Body of pancreas (tissue), 4 donors: ENCODE measurements at places on chromosomes 16 and 17. TPM values are rescaled to one million over a fixed set of nuclear protein-coding genes. Genes with fewer than 3 reads are reported as not detected.

NPTX1 gene
- total RNA-seq: not detected

SHPK gene
- total RNA-seq: 15.2 TPM

CHD9NB gene
- 3.1 TPM for total RNA-seq

TAT gene
- total RNA-seq: not detected

GRCh38 chr16:89349947-89350633 is 132.6 kb downstream of the ZNF778 start:
- DNase-seq: no peak

GRCh38 chr16:17252701-17253100 is 218.1 kb downstream of the XYLT1 start:
- no peak for DNase-seq

DNA sequence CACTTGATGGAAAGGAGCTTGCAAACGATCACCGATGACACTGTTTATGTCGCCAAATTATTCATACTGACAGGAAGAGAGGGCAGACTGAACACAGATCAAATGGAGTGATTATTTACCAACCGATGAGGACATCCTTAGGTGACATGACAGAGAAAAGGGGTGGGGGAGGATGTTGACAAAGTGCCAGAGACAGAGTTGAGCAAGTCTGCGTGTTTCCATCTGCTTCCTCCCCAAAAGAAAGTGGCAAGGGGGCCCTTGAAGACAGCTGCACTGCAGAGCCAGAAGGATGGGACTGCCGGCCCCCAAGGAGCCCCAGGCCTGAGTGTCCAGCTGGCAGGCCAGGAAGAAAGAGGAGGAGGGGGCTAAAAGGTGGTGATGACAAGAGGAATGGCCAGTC is 191.0 kb upstream of the RPL38 start:
- DNase-seq: no peak

DNA sequence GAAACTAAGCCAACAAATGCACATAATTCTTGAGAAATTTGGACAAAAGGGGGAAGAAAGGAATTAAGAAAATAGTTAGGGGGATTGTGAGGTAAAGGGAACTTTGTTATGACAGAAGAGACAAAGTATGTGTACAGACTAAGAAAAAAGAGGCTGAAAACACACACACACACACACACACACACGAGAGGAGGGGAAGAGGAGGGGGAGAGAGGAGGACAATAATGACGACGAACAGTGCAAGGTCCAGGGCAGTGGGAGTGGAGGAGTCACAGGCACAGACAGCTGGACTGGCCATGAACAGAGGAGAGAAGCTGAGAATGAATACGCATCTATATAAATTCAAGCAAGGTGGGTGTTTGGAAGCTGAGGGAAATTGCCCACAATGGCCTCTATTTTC is 44.6 kb downstream of the MARVELD3 start:
- DNase-seq: no peak

- DNase-seq: no peak
These were observed 21.2 kb downstream of the EPN2 start for GRCh38 chr17:19258371-19258770.

DNA sequence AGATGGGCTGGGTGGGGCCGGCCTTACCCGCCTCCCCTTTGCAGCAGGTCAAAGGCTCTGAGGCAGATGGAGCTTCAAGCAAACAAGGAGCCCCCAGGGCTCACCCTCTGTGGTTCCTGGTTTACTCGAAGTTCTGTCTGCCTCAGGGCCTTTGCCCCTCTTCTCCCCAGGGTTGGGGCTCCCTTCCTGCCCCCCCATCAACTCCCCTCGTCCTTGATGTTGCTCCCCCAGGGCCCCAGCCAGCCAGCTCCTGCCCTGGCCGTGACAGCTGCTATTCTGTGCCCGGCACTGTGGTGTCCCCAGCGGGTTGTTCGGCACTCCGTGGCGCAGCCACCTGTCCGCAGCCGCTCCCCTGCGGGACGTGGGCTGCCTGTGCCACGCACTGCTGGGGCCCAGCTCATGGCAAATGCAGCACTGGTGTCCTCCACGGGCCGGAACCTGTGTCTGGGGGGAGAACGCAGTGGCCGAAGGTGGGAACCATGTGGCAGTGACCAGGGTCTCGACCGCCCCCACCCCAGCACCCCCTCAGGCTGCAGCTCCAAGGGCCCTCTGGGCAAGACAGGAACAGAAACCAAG is 4.3 kb upstream of the METRN start:
- no peak for DNase-seq

- DNase-seq: no peak
These were observed 56.7 kb upstream of the NKD1 start for GRCh38 chr16:50491516-50491915.

DNA sequence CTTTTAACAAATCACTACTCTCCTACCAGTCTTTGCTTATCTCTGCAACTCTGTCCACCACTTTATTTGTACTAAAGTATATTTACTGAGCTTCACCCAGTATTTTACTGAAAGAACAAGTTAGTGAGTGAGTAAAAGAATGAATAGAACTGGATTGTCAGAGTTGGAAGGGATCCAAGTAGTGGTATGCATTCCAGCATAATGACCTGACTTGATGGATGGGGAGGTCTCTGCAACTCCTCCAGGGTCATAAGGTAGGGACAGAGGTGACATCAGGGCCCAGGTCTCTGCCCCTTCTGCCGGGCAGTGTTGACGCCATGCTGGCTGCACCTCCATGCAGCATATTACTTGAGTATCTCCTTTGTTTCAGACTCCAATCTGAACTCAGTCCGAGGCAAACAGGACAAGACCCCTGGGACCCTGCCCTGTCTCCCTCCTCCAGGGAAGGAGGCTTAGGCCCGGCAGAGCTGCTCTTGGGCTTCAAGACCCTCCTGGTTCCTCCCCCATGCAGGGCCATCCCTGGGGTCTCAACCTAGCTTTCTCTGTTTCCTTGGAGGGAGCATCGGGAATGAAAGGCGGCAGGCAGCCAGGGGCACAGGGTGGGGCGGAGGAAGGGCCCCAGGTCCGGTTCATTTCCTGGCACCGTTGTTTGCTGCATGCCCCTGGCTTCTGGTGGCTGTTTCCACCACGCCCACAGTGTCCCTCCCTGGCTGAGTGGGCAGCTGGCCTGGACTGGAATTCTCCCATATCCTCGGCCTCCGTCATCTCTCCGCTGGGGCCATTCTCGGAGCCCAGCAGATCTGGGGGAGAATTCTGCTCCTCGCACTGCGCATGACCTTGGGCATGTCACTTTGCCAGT is 12.4 kb upstream of the ITGA3 start:
- peak; percentile 87 for DNase-seq

DNA sequence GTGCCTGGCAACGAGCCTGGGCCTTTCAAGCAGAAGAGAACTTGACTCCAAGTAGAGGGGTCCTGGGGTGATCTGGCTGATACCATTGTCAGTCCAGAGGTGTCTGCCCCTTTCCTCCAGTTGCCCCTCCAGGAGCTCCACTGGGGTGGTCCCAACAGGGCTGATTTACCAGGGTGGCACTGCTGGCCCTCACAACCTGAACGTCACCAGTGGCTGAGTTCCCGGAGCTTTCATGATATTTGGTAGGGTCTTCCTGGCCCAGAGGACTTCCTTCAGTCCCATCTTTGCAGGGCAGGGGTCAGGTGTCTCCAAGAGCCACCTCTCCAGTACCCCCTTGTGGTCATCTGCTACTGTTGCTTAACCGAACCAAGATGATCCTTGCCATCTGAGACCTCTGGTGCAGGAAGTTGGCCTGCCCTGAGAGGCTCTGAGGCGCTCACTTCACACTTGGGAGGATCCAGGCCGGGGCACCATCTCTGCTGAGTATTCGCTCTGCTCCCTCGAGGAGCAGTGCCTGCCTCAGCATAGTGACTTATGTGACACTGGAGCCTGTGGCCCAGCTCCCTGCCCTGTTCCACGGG is 3.5 kb downstream of the LIMD2 start:
- peak; percentile 40 for DNase-seq

GRCh38 chr16:21943571-21943970 is 9.6 kb upstream of the UQCRC2 start:
- DNase-seq: no peak

GRCh38 chr17:56823848-56824247 is 9.9 kb downstream of the C17orf67 start:
- no peak for DNase-seq

DNA sequence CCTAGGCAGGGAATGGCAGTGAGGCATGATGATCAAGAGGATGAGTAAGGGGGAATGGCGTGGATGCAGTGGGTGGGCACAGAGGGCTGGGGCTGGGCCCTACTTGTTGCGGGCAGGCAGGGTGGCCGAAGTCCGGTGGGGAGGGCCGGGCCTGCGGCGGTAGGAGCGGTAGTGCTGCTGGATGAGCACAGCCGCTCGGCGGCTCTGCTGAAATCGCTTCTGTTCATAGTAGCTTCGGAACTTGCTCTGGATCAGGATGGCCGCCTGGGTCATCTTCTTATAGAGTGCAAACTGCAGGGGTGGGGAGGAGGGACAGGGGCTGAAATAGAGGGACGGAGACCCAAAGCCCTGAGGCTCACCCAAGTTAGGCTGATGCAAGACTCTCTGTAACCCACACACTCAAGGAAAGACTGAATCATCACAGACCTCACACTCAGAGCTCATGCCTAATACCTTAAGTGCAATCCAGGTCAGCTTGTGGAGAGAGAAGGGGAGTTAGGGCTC is 1.5 kb upstream of the SPAG7 start:
- DNase-seq: no peak

DNA sequence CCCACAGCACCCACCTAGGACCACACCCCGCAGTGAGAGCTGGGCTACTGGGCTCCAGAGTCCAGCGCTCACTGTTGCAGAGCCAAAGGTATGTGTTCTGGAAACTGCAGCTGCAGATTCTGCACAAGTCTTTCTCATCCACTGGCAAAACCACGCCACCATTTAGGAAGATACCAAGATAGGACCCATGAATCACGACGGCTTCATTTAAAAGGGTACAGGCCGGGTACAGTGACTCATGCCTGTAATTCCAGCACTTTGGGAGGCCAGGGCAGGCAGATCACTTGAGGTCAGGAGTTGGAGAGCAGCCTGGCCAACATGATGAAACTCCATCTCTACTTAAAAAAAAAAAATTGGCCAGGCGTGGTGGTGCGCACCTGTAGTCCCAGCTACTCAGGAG is 18.8 kb downstream of the FOXF1 start:
- DNase-seq: no peak

- DNase-seq: no peak
These were observed 132.4 kb upstream of the GSE1 start for GRCh38 chr16:85480727-85481101.

DNA sequence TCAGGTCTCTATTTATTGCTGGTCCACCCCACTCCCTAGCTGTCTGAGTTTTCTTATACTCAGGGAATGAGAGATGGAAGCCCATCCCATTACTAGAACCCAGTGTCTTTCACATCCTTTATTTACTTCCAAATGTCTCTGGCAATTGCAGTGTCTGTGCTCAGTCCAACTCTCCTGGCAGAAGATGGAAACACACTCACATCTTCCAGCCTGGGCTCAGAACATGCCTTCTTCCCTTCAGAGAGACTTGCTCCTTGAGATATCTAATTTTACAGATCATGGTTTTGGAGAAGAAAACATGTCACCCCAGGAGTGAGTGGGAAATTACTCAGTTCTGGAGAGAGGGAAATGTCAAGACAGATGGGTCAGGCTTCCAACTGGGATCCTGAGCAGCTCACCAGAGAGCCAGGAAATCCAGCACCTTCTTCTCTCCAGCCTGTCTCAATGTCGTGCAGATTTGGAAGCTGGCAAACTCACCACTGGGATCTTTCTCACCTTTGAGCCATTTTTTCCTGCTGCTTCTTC is 494.4 kb downstream of the HS3ST4 start:
- DNase-seq: no peak

DNA sequence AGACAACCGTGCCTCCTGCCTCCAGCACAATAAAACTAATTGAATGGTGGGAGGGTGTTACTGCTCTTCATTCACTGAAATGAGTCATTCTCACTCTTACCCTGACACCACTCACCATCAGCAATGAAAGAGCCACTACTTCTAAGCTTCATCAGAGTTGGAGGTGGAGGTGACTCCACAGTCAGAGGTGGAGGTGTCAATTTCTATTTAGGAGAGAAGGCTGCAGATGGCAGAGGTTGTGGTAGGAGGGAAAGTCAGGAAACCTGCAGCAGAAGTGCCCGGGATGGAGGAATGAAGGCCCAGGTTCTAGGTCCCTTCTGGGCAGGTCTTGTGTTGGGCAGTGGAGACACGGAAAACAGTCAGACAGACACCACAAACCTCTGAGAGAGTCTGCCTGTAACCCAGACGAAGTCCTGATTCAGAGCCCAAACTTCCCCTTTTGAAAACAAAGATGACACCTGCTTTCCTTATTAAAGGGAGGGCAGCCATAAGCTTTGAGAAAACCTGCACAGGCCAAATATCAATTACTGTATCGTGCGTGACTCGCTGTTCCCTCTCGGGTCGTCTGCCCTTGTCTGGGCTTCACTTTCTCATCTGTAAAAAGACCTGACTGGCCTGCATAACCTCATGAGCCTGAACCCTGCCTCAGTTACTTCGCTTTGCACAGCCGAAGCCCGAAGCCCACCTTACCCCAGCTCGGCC is 668 bp downstream of the ATPAF2 start:
- DNase-seq: no peak
